Hepatocyte (in vitro differentiated cells): ENCODE measurements at places on chromosomes 1 and 21. TPM values are rescaled to one million over a fixed set of nuclear protein-coding genes. Genes with fewer than 3 reads are reported as not detected.

DNA sequence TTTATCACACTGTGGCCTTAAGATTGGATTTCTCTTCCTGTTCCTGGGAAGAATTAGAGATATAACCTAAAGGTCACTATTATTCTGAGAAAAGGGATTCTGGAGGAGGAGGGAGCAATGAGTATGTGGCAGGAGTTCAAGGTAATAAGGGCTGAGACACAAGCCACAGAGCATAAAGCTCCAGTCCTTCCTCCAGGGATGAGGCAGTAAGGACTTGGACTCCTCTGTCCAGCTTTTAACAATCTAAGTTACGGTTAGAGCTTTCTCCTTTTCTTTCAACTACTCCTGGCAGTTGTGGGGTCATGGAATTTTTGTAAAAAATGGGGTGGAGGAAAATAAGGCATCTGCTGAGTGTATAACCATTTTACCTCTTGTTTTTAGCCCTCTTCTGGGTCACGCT, at the start of gene HSD3B2:
Gene HSD3B2, plus strand, starts transcription at position 201 of the 400 bp plus-strand sequence. CDS start 270 bp downstream, outside the sequence.
- peaks cover 7% of the 10 kb centered on the region for H3K4me1 ChIP-seq
- H3K27me3 ChIP-seq = no peaks in the 10 kb centered on the region
- no peak within 1 kb of the TSS for H3K27ac ChIP-seq
- no peaks in the 10 kb centered on the region for H3K36me3 ChIP-seq

DNA sequence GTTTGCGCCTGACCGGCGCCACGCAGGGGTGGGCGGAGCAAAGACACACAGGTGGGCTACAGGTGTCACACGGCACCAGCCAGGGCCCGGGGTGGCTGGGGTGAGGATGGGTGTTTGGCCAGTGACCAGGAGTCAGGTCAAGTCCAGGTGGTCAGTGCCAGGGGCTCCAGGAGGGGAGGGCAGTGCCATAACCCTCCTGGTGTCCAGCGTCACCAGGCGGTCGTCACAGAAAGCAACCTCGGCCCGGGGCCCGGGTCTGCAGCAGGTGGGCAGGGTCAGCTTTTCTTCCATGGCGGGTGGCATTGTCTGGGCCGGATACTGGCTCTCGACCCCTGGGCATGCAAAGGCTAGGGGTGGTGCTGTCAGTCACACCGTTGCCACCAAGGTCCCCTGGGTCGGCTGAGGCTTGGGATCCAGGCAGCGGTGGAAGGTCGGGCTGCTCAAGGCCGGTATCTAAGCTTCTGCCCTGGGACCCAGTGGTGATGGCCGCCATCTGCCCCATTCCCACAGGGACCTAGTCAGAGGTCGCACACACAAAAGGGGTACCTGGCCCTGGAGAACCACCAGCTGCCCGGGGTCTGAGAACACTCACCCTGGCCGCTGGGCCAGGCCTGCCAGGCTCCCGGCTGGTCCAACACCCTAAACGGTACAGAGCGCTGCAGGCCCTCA, 1.8 kb downstream of the FNDC10 start:
- no peak overlapping the region for H3K27ac ChIP-seq
- no peak for DNase-seq
- H3K36me3 ChIP-seq = no peaks in the 10 kb centered on the region
- H3K4me3 ChIP-seq = no peak overlapping the region
- peaks cover 3% of the 10 kb centered on the region for H3K4me1 ChIP-seq

DNA sequence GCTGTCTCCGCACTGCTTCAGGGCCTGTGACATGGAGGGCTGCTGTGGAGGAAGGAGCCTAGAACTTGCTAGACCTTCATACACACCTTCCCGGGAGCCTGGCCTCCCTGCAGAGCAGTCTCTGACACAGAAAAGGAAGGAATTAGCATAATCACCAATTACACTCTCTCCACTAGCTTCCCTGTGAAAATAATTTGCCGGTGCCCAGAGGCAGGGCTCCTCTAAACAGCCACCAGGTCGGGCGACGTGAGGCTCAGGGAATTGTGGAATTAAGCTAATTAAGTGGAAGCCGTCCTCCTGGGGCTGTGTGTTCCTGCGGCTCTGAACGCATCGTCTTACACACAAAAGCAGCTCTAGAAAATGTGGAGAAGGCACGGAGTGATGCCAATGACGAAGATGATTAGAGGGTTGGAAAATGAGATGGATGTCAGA, 82.6 kb downstream of the NENF start:
- H3K4me3 ChIP-seq = no peak overlapping the region
- no peaks in the 10 kb centered on the region for H3K36me3 ChIP-seq
- H3K4me1 ChIP-seq = peaks cover 14% of the 10 kb centered on the region
- peaks cover 26% of the 10 kb centered on the region for H3K27me3 ChIP-seq
- no peak for DNase-seq

- H3K4me3 ChIP-seq = no peak overlapping the region
- H3K27me3 ChIP-seq = no peaks in the 10 kb centered on the region
- H3K27ac ChIP-seq = no peak overlapping the region
- no peaks in the 10 kb centered on the region for H3K36me3 ChIP-seq
- no peaks in the 10 kb centered on the region for H3K4me1 ChIP-seq
These were observed 85.3 kb downstream of the SCCPDH start for GRCh38 chr1:246809473-246809872.

DNA sequence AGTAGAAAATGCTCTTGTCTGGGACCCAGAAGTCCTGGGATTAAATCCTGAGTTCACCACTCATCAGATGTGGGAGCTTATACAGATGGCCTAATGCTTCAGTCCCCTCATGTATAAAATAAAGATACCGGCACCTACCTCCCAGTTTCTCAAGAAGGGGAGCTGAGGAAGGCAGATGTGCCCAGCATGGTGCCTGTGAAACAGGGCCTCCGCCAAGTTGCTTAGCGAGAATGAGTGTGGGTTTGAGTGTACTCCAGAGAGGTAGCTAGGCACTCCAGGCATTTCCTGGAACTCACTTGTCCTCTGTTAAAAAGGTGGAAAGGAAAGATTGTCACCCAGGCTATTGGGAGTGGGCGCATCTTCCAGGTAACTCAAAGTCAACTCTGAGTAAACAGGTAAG, 37.8 kb downstream of the IER5 start:
- DNase-seq = no peak
- no peaks in the 10 kb centered on the region for H3K36me3 ChIP-seq
- no peak overlapping the region for H3K4me3 ChIP-seq
- H3K4me1 ChIP-seq = peaks cover 17% of the 10 kb centered on the region

Gene RAVER2
- 28.6 and 30.5 TPM in 2 replicates for total RNA-seq

Gene CENPF
- total RNA-seq = 16.8 and 18.3 TPM in 2 replicates
